Pulmonary artery endothelial cell (primary cell): ENCODE measurements at places on chromosomes 16 and 17.

DNA sequence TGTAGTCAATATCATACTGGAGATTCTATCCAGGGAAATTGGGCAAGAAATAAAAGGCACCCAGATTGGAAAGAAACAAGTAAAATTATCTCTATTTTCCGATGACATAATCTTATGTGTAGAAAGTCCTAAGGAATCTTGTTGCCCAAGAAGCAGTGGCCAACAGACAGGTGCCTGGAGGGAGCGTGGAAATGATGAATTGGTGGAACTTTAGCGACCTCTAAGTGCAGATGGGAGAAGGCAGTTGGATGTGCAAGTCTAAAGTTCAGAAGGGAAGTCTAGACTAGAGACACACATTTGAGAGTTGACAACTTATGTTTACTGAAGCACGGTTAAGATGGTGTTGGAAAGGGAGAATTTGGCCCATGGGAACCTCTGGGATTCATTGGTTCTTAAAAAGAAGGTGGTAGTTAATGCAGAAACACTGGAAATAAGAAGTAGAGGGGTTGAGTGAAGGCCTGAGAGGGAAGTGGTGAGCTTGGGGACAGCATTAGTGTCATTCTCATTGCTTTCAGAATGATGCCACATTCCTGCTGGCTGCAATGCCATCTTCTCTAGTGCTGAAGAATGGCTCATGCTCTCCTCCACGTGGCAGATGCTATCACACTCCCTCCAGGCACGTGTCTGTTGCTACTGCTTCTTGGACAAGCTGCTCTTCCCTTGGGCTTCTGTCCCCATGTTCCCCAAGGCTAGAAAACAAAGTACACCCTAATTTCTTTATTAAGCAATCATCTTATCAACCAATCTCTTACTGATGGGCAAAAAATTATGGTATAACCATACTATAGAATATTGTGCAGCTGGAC lies 24.0 kb downstream of the TAT start:
- no peak for DNase-seq

- no peak for DNase-seq
Measured at GRCh38 chr17:34781571-34782108, 179.6 kb downstream of the CCT6B start.

GRCh38 chr17:80564545-80564944 lies 19.9 kb downstream of the RPTOR start:
- no peak for DNase-seq

DNA sequence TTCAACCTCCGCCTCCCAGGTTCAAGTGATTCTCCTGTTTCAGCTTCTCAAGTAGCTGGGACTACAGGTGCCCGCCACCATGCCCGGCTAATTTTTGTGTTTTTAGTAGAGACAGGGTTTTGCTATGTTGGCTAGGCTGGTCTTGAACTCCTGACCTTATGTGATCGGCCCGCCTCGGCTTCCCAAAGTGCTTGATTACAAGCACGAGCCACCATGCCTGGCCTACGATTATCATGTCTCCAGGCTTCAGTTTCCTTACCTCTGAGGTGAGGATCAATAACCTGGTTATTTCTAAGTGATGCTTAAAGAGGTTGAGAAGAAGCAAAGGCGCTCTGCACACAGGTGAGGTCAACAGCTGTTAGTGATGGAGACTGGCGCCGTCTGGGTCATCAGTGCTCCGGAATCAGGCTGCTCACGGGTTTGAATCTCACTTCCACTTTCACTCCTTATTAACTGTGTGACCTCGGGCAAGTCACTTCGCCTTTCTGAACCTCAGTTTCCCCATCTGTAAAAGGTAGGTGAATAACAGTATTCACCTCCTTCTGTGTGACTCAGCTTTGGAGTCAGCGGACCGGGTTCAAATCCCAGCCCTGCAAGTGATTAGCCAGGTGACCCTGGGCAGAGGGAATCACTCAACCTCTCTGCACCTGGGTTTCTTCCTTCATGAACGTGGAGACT lies 745 bp upstream of the ABCC1 start:
- no peak for DNase-seq

- DNase-seq: no peak
Measured at GRCh38 chr16:22198547-22199293, 7.4 kb upstream of the EEF2K start.
